Right lobe of liver (tissue), 6 donors: ENCODE measurements at places on chromosomes 6 and 20. TPM values are rescaled to one million over a fixed set of nuclear protein-coding genes. Genes with fewer than 3 reads are reported as not detected.

DNA sequence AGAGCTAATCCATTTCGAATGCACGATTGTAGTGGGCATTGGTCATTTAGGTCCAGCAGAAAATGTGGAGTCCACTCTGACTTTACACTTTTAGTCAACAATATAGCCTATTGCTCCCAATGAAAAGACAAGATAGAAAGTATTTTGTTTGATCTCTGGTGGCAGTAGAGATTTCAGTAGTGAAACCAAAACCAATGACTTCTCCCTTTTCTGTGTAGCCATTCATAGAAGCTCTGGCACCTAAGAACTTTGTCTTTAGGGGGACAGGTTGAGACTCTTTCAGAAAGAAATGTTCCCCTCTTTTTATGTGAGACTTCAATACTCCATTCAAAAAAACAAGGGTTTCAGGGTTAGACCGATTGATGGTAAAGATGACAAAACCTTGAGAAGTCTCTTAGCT is 510.8 kb upstream of the POU3F2 start:
- no peak overlapping the region for H3K4me3 ChIP-seq
- no peak overlapping the region for H3K27ac ChIP-seq
- no peaks in the 10 kb centered on the region for H3K27me3 ChIP-seq
- no peaks in the 10 kb centered on the region for H3K36me3 ChIP-seq

DNA sequence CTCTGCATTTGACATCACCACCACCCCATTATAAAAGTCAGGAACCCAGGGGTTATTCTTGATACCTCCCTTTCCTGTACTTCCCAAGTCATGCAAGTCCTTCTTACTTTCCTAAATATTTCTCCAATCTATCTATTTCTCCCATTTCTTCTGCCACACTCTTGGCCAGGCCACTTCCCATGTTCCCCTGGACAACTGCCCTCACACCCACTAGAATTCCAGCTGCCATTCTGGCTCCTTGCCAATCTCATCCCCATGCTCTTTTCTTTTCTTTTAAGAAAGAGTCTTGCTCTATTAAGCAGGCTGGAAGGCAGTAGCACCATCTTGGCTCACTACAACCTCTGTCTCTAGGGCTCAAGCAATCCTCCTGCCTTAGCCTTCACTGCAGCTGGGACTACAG is 15.2 kb downstream of the DEFB132 start:
- H3K27me3 ChIP-seq: no peaks in the 10 kb centered on the region
- H3K27ac ChIP-seq: no peak overlapping the region
- DNase-seq: no peak

DNA sequence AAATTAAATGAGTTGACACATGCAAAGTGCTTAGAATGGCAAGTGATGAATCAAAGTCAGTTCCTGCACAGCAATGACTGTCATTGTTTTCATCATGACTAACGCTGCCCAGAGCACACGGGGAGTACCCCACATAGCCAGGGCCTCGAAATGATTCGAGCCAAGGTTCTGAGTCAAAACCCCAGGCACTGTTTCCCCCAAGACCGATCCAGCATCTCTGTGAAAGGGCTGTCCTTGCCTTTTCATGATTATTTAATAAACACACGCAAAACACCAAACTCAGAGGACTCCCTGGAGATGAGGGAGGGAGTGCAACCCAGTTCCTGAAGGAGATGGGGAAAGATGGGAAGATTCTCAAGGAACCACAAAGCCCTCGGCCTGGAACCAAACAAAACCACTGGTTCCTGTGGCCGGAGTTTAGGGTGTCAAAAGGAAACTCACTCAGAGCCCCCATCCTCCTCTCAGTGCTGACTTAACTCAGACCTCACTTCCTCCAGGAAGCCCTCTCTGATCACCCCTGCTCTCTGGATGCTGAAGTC is 3.8 kb downstream of the PREX1 start:
- no peaks in the 10 kb centered on the region for H3K36me3 ChIP-seq
- no peaks in the 10 kb centered on the region for H3K4me1 ChIP-seq
- no peak overlapping the region for H3K4me3 ChIP-seq
- H3K27ac ChIP-seq: no peak overlapping the region

The TCP11 gene
- not detected for total RNA-seq
